ENCODE measurements at places on chromosomes 1 and 21.

DNA sequence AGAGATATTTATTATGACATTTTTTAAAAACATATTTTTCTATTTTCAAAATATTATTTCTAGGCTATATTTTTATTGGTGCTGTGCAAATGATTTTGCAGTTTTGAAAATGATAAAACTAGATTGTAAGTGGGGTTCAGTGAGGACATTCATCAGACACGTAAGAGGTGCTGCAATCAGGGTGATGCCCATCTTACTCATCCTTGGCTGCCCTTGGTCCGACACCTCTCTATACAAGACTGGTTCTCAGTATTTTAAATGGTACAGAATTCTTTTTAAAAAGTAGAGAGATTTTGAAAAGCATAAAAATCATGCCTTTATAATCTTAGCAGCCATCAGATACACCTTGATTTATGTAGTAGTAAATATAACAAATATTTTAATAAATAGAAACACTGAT lies 24.0 kb downstream of the HENMT1 start:
- no peak for DNase-seq

GRCh38 chr1:4315202-4315601 lies 339.2 kb upstream of the AJAP1 start:
- no peak for DNase-seq

- no peak for DNase-seq
Measured at GRCh38 chr1:172469717-172470116, 25.8 kb upstream of the PIGC start.

- DNase-seq = no peak
Measured at GRCh38 chr21:44423312-44423821, 31.9 kb upstream of the LRRC3 start.

DNA sequence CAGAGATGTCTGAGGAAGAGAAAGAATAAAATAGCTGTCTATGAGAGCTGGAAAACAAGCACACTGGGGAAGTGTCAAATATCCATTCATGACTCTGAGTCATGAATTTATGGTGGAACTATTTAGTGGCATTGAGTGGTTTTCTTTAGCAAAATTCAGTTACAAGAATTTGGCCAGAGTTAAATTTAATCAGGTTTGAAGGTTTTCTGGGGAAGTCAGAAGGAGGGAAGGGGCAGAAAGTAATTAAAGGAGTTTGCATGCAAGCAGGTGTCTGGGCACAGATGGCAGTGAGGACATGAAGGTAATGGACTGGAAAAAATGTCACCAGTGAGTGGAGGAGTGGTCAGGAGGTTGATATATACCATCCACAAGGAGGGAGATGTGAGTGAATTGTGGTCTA lies 121.9 kb upstream of the IVNS1ABP start:
- DNase-seq = no peak

GRCh38 chr1:211920602-211921226 lies 90.2 kb upstream of the LPGAT1 start:
- DNase-seq = no peak

DNA sequence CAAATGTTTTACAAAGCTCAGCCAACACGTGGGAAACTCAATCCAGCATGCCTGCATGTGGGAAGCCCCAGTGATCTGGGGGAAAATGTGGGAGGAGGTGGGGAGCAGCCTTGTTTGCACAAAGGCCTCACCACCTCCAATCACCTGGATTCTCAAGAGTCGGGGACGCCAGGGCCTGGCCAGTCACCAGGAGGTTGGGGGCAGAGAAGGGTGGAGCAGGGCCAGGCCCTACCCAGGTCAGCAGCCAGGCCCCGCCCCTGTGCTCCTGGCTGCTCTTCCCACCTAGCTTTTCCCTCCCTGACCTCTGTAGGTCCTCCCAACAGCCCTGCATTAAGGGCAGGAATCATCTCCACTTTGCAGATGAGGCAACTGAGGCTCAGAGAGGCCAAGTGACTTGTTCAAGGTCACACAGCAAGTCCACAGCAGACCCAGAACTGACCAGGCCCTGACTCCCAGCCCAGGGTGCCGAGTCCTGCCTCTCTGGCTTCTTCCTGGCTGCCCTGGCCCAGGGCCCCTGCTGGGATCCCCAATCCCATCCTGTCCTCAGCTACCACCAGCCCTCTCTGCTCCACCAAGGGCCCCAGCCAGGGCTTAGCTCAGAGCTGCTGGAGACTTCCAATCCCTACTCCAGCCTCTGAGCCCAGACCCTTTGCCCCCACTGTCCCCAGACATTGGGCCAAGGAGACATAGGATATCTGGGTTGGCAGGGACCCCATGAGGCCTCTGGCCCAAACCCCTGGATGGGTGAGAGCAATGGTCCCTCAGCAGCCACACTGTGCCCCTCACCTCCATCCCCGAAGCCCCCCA lies 508.6 kb downstream of the PTPRU start:
- DNase-seq = no peak

- no peak for DNase-seq
Measured at GRCh38 chr1:204947747-204948146, 77.1 kb downstream of the NFASC start.

DNA sequence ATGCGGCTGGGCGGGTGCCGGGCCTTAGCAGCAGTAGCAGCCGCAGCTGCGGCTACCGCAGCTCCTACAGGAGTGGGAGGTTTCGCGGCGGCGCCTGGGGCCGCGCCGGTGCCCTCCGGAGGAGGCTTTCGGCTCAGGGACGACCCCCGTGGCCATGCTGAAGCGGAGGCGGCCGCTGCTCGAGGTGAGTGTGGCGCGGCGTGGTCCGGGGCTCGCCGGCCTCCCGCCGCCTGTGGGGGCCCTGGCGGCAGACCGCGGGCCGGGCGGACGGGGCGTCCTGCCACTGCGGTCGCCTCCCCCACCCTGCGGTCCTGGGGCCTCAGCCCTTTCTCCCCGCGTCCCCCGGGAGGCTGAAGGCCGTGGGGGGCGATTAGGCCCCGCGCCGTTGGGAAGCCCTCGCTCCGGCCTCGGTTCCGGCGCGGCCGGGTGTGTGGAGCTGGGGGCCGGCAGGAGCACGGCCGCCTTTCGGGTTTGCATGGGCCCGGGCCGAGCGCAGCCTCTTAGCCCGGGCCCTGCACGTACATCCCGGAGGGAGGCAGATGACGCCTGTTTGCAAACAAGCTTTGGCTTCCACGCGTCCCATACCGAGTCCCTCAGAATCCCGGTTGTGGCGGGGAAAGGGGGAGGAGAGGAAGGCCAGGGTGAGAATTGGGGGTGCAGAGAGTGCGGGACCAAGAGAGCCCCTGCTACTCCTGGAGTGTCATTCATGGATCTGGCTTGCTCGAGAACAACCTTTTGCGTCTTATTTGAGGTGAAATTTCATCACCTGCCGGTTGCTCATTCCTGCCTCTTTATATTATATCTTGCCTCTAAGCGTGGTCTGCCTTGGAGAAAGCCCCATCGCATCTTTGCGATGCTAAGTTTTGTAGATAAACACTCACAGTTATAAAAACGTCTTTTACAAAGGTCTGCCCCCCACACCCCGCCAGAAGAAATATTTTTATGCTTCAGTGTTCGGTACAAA lies 613 bp downstream of the ZFYVE9 start:
- DNase-seq = peak; percentile 40

GRCh38 chr1:46188295-46189030 lies 9.8 kb downstream of the POMGNT1 start:
- DNase-seq = no peak

DNA sequence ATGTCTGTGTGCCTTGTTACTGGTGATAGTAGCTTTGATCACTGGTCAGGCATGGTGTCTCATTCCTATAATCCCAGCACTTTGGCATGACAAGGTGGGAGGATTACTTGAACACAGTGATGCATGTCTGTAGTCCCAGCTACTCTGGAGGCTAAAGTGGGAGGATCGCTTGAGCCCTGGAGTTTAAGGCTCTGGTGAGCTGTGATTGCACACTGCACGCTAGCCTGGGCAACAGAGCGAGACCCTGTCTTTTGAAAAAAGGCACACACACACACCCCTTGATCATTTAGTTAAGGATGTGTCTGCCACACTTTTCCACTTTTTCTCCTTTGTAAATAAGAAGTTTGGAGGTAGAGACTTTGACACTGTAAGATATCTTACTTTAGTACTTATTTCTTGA lies 15.1 kb downstream of the MIGA1 start:
- no peak for DNase-seq

DNA sequence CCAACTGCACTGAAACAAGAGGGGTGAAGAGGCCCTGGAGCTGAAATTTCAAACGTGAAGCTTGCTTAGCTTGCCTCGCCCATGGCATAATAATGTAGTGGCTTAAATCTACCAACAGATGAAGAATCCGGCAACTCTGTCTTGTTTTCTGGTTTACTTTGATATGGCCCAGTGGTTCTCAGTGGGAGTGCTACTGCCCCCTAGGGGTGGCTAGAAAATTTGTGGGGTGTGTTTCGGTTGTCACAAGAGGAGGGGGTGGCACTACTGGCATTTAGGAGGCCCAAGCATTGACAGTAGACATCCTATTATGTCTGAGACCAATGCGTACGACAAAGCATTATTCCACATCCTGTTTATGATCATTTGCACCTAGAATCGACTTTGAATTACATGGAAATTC lies 51.9 kb upstream of the C8B start:
- DNase-seq = no peak

- DNase-seq = no peak
Measured at GRCh38 chr1:6471970-6472368, 6.0 kb upstream of the TNFRSF25 start.

- DNase-seq = no peak
Measured at GRCh38 chr1:211581526-211581925, 2.6 kb upstream of the SLC30A1 start.

- DNase-seq = no peak
Measured at GRCh38 chr1:42211224-42211623, 46.7 kb upstream of the GUCA2A start.

GRCh38 chr1:25500694-25501093 lies 42.7 kb upstream of the LDLRAP1 start:
- no peak for DNase-seq

DNA sequence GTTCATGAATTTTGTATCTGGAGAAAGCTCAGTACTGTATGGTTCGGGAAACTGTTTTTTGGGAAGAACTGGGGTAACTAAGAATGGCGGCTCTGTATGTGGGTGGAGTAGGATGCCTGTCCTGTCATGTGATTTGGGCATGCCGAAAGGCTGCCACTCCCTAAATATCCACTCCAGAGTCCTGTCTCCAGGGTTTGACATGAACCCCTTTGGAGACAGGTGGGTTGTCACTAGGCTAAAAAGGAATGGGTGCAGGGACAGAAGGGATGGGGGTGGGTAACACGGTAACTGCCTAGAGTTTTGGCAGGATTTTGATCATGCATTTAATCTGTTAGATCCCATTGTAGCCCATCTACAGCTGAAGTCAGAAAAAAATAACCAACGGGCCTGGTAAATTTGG lies 150.1 kb downstream of the KCNJ6 start:
- DNase-seq = no peak

GRCh38 chr1:201488830-201489589 lies 17.9 kb downstream of the CSRP1 start:
- DNase-seq = no peak

DNA sequence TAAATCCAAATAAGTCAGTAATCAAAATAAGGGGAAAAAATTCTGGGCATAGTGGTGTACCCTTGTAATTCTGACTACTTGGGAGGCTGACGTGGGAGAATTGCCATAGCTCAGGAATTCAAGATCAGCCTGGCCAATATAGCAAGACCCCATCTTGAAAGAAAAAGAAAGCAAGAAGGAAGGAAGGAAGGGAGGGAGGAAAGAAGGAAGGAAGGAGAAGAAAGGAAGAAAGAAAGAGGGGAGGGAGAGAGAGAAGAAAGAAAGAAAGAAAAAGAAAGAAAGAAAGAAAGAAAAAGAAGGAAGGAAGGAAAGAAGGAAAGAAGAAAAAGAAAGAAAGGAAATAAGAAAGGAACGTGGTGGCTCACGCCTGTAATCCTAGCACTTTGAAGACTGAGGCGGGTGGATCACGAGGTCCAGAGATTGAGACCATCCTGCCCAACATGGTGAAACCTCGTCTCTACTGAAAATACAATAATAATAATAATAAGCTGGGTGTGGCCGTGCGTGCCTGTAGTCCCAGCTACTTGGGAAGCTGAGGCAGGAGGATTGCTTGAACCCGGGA lies 64.5 kb upstream of the ROR1 start:
- no peak for DNase-seq

DNA sequence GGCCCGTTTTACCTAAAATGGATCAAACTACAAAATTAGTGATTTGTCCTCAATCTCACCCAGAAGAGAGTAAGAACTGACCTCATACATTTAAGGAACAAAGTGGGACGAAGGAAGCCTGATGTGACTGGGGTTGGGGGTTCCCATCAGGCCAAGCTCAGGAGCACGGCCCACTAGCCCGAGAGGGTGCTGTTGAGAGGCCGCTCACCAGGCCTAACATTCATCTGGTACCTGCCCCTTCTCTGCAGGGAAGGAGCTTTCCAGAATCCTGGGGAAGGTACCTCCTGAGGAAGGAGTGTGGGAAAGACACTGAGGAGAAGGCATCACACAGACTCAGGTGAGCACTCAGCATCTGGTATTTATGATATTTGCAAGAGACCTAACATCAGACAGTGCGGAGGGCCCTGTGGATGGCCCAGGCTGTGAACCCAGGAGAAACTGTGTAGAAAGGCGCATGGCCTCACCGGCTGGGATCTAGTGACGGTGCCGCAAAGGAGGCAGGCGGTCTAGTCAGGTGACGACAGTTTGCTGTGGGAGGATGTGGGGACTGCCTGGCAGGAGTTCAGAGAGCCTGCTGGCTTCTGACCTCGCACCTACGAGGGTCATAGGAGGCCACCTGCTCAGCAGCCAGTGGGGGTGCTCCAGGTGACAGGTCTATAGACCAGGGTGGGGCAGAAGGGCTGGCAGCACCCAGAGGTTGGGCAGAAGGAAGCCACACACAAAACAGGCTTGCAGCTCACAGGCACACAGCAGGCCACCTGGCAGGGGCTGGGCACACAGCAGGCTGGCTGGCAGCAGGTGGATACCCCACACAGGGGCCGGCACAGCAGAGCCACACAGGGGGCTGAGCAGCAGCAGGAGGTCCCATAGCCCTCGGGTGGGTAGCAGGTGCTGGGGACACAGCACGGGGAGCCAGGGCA lies 543 bp downstream of the KRTAP12-4 start:
- DNase-seq = no peak

DNA sequence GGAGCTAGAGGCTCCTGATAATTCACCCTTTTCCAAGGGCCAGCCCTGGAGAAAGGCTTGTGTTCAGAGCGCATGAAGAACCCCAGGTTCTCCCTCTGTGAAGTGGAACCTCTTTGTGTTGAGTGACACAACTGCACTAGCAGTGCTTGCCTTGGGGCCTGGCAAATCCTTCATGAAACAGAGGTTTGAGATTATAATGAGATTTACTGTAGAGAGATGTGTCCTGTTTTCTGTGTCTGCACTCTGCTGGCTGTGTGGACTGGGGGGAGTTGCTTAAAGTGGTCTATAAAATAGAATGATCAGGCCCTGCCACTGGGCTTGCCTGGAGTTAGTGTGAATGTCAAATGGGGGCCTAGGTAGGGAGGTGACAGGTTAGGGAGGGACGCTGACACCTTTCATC lies 11.5 kb upstream of the TNFRSF1B start:
- no peak for DNase-seq

DNA sequence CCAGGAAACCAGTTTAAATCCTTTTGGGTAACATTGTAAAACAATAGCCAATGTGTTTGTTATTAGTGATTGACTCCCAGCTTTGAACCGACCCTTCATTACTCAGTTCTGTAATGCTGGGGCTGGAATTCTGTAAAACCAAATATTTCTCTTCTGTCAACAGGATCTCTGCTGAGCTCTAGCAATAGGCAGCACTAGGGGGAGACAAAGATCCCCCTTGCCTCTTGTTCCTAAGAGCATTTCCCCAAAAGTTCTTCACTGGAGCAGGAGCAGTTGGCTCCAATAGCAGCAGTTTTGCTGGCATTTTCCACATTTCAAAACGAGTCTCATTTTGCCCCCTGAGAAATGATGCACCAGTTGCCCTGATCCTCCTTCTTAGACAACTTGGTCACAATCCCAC lies 1671.1 kb downstream of the MRPL39 start:
- DNase-seq = no peak

GRCh38 chr1:247453245-247453644 lies 4.7 kb downstream of the OR2B11 start:
- no peak for DNase-seq
